NCI-H1930 (cell line): ENCODE measurements at places on chromosomes 12 and 14.

DNA sequence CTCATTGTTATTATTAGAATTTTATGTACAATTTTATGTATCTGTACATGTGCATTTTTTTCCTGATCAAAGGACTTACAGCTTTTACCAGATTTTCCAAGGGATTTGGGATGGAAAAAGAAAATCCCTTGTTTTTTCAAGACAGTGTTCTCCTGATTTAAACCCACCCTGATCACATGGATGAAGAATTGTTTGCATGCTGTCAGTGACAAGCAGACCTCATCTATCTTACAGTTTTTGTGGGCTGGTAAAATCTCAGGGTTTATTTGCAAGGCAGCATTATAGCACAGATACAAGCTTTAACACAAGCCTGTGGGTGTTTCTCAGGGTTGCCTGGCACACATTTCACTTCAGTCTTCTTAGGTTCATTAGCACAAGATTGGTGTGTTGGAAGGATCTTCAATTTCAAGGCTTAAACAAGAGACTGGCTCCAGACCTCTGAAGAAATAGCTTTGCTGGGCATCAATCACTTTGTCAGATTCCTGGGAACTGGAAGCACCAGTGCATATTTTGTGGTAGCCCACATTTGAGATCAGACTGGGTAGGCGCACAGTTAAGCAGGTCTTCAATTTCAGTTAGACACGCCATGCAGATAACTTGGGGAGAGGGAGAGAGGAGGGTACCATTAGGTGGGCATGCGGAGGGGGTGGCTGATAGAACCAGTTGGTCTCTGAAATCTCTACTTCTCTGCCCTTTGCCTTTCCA, 118.0 kb downstream of the TBX5 start:
- no peak for DNase-seq

DNA sequence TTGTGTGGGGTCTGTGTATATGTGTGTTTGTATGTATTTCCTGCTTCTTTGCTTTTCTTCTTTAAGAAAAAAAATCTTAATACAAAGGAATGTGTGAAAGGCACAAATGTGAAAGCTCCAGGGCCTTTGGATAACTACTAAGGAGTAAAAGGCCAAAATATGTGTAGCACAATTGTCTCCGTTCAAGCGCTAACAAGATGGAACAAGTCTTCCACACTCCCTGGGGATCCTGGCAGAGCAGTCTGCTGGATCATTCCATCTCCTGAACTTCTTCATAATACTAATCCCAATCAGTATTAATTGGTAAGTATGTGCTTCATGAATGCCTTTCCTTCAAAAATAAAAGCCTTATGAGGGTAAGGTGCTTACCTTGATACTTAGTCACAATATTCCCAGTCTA, 462.5 kb upstream of the TBX3 start:
- no peak for DNase-seq

DNA sequence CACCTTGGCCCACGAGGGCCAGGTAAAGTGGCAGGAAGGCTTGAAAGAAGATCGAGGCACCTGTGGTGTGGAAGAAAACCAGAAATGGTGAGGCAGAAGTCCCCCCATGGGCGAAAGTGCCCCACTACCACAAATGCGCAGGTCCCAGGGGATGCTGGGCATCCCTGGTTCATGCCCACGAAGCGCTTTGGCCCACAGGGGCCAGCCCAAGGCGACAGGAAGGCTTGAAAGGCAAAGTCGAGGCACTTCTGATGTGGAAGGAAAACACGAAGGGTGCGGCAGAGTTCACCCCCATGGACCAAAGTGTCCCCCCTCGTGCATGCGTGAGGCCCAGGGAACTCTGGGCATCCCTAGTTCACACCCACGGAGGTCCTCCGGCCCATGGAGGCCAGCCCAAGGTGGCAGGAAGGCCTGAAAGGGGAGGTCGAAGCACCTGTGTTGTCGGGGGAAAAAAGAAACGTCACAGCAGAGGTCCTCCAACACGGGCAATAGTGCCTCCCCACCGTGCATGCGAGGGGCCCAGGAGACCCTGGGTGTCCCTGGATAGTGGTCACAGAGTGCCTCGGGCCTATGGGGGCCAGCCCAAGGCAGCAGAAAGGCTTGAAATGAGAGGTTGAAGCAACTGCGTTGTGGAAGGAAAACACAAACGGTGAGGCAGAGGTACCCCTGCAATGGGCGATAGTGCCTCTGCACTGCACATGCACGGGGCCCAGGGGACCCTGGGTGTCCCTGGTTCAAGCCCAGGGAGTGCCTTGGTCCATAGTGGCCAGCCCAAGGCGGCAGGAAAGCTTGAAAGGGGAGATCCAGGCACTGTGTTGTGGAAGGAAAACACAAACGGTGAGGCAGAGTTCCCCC, 373.9 kb downstream of the ALG10 start:
- DNase-seq, result no peak

DNA sequence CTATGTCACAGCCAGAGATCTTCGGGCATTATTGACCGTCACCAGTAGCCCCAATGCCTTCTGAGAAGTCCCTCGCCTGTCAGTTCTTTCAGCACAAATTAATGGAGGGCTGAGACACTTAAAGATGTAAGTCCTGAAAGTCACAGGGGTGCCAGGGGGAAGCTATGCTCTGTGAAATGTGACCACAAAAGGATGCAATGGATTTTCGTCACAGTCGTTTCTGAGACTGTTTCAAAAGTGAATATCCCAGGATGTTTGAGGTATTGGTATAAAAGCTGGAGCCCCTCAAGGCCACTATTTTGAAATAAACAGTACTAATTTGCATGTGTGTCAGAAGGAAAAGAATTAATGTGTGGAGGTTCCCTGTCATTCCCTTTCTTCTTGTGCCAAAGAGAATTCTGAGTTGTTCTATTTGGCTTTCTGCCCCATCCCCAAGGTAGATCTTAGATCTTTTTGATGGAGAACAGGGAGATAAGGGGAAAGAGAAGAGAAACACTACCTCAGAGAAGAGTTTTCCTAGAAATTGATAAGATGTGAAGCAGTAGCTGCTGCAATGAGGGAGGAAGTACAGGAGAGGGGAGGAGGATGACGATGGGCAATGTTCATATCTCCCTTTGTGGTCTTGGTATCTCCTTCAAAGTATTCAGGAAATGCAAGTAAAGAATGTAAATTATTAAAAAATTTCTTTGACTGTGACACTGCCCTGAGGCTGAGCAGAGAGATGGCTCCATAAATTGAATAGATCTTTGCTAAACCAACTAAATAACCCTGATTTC, 101.8 kb upstream of the NAP1L1 start:
- no peak for DNase-seq

- no peak for DNase-seq
These were observed 96.4 kb downstream of the LRRC74A start for GRCh38 chr14:76922584-76922983.
